Activated T-helper 2 cell treated with anti-CD3 and anti-CD28 coated beads, Interferon-gamma antibody, Interleukin-2, Interleukin-4, amounts not matched to agents 10 μg/mL and 5 μg/mL and 100 μg/mL, durations not matched to agents 14 hours and 24 hours and 36 hours (primary cell): ENCODE measurements at places on chromosomes 7 and 10. TPM values are rescaled to one million over a fixed set of nuclear protein-coding genes. Genes with fewer than 3 reads are reported as not detected.
A peak's percentile ranks its signal among the peaks of the same experiment; 100 is the strongest.

GRCh38 chr10:71209731-71210541, 2.4 kb upstream of the UNC5B start:
- DNase-seq, result no peak
- peaks cover 62% of the 10 kb centered on the region for H3K27me3 ChIP-seq
- no peaks in the 10 kb centered on the region for H3K36me3 ChIP-seq
- no peaks in the 10 kb centered on the region for H3K4me1 ChIP-seq
- H3K27ac ChIP-seq, result no peak overlapping the region

DNA sequence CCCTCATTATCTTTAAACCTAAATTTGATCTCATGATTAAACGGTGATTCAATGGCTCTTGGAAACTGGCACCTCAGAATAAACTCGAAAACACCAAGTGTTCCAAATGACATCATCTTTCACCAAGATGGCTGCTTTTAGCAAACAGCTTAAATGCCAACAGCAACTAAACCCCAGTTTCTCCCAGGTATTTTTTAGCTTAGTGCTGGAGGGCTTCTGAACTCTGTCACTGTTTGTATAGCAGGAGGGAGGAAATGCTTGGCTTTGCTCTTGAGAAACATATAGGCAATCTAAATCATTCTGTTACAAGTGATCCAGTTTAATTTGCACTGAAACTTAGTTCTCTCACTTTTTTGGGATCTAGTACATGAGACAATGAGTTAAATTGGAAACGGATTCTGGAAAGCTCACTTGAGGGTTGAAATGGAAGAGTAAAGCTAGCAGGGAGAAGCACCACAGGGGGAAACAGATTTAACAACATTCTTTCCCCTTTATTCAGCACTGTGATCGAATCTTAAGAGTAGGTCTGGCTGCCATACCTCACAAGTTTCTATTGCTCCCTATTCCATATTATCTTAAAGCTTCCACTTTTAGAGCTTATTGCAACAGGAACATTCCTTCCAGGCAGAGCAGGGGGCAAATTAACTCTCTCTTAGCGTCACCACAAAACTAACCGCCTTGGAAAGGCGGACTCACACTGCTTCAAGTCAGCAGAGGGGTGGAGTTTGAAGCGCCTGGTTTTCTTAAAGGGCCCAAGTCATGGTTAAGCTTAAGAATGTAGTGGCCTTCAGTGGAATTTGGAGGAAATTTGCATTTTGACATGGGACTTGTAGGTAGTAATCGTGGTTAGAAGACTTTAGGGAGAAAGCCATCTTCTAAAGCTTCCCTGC, 1.8 kb upstream of the CCDC6 start:
- H3K36me3 ChIP-seq, result peaks cover 26% of the 10 kb centered on the region
- peak overlapping the region; percentile 84 for H3K4me3 ChIP-seq
- peaks cover 41% of the 10 kb centered on the region for H3K4me1 ChIP-seq
- H3K27me3 ChIP-seq, result no peaks in the 10 kb centered on the region
- H3K27ac ChIP-seq, result peak overlapping the region; percentile 92

DNA sequence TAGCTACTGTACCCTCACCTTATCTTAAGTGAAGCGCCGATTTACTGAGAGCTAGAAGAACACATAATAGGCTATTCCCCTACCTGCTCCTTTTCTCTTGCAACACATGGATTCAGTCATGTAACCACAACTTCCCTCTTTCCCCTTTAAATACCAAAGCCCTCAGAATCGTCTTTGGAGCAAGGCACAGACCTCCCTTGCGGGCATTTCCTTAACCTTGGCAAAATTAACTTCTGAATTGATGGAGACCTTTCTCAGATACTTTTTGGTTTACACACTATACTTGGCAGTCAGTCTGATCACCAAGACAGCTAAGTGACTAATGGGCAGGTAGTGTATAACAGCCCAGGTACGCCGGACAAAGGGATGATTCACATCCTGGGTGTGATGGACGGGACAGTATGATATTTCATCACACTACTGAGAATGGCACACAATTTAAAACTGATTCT, 72.7 kb upstream of the SEC61G start:
- no peak for DNase-seq
- no peak overlapping the region for H3K27ac ChIP-seq
- no peaks in the 10 kb centered on the region for H3K4me1 ChIP-seq
- no peaks in the 10 kb centered on the region for H3K36me3 ChIP-seq
- H3K4me3 ChIP-seq, result no peak overlapping the region

GRCh38 chr7:50826371-50827172, 43.9 kb upstream of the GRB10 start:
- no peak overlapping the region for H3K4me3 ChIP-seq
- peaks cover 13% of the 10 kb centered on the region for H3K27me3 ChIP-seq
- no peaks in the 10 kb centered on the region for H3K36me3 ChIP-seq
- DNase-seq, result peak; percentile 40
- H3K27ac ChIP-seq, result peak overlapping the region; percentile 71

DNA sequence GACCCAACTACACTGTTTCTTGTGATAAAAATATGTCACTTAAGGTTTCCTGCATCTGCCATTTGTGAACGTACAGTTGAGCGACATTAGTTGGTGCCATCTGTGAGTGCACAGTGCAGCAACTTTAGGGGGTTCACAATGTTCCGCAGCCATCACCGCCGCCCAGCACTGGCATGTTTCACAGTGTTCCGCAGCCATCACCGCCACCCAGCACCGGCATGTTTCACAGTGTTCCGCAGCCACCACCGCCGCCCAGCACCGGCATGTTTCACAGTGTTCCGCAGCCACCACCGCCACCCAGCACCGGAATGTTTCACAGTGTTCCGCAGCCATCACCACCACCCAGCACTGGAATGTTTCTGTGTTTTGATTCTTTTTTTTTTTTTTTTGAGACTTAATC, 83.0 kb downstream of the MGMT start:
- H3K4me3 ChIP-seq, result no peak overlapping the region
- no peaks in the 10 kb centered on the region for H3K27me3 ChIP-seq
- H3K4me1 ChIP-seq, result no peaks in the 10 kb centered on the region
- DNase-seq, result no peak
- H3K36me3 ChIP-seq, result no peaks in the 10 kb centered on the region
- no peak overlapping the region for H3K27ac ChIP-seq

- peaks cover 12% of the 10 kb centered on the region for H3K4me1 ChIP-seq
- no peak overlapping the region for H3K4me3 ChIP-seq
- H3K27me3 ChIP-seq, result no peaks in the 10 kb centered on the region
- H3K36me3 ChIP-seq, result peaks cover 3% of the 10 kb centered on the region
- H3K27ac ChIP-seq, result no peak overlapping the region
These were observed 22.1 kb downstream of the CPEB3 start for GRCh38 chr10:92268748-92269147.

SLC18A3 gene
- total RNA-seq, result 0.18 and 0.32 TPM in 2 replicates

SPDYE11 gene
- not detected in 2 replicates for total RNA-seq

CLDN3 gene
- not detected in 2 replicates for total RNA-seq

CYP3A7 gene
- total RNA-seq, result not detected in 2 replicates

DNA sequence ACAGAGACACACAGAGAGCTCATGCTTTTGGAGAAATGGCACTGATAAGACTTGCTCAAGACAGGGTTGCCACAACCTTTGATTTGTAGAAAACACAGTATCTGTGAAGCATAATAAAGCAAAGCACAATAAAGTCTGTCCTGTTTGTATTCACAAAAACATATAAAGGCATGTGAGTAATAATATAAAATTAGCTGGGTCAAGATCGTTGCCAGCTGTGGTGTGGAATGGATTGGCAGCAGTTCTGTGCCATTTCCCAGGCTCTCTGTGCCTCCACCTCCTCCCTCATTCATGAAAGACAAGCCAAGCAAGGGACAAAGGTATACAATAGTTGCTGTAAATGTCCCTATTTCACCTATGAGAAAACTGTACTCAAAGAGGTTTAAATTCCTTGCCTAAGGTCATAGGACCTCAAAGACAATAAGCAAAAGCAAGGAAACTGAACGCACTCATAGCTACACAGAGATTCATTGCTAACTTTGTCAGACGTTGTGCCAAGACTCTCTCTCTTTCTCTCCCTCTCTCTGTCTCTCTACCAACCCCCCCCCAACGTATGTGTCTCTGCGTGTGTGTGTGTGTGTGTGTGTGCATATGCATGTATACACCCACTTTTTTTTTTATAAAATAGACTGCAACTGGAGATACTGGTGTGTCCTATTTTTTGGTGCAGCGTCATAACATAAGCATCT, 31.8 kb downstream of the CHST3 start:
- H3K4me3 ChIP-seq, result no peak overlapping the region
- H3K36me3 ChIP-seq, result no peaks in the 10 kb centered on the region
- H3K27ac ChIP-seq, result no peak overlapping the region
- DNase-seq, result no peak

GRCh38 chr7:157613575-157614322, 276.9 kb downstream of the DNAJB6 start:
- H3K27me3 ChIP-seq, result peaks cover 2% of the 10 kb centered on the region
- no peak overlapping the region for H3K4me3 ChIP-seq
- H3K4me1 ChIP-seq, result peaks cover 5% of the 10 kb centered on the region
- no peak overlapping the region for H3K27ac ChIP-seq
- no peak for DNase-seq

- no peaks in the 10 kb centered on the region for H3K4me1 ChIP-seq
- H3K27ac ChIP-seq, result no peak overlapping the region
- peaks cover 9% of the 10 kb centered on the region for H3K27me3 ChIP-seq
These were observed 144.7 kb upstream of the LYZL1 start for GRCh38 chr10:29144126-29144525.

DNA sequence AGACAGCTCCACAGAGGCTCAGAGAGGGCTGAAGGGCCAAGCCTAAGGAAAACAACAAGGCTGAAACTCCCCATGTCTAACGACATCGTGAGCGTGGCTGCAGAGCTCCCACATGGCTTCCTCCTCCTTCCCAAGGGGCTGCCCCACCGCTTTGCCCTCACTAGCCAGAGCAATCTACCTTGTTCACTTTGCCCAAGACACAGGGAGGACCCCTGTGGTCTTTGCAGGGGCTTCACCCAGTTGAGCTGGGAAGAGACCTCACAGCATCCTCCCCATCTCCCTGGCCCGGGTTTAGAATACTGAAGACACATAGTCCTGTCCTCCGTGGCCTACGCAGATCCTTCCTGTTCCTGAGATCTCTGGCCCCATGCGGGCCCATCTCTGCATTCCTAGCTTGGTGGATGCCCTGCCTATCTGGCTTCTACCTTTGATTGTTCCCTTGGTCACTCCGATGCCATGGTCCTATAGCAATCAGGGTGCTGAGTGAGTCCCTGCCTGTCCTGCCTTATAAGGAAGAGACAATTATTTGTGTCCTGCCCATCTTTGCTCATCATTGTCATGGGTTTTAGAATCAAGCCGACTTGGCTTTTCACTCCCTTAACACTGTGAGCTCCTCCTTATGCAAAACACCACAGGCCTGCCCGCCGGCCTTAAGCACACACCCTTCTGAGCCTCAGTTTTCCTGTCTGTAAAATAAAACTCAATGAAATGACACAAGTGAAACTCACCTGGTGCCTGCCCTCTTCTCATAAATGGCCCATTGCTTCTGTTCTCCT, 73.2 kb downstream of the PARP12 start:
- H3K4me3 ChIP-seq, result no peak overlapping the region
- no peaks in the 10 kb centered on the region for H3K4me1 ChIP-seq
- DNase-seq, result no peak
- H3K27ac ChIP-seq, result no peak overlapping the region

DNA sequence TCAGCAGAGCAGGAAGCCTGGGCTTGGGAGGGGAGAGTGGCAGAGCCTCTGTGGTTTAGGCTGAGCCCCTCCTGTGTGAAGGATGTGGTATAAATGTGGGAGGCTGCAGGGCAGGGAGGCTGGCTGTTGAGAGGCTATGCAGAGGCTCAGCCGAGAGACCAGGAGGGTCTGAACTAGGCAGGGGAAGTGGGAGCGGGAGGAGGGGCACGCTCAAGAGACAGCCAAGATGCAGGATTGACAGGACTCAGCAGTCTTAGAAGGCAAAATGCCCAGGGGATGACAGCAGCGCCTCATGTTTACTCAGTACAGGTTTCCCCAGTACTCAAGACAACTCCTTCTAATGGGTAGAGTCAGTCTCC, 24.3 kb downstream of the BTBD16 start:
- H3K27ac ChIP-seq, result no peak overlapping the region
- peaks cover 13% of the 10 kb centered on the region for H3K4me1 ChIP-seq
- peaks cover 4% of the 10 kb centered on the region for H3K27me3 ChIP-seq
- H3K4me3 ChIP-seq, result no peak overlapping the region

GRCh38 chr7:111660478-111660877, 98.2 kb upstream of the IMMP2L start:
- H3K27ac ChIP-seq, result no peak overlapping the region
- H3K36me3 ChIP-seq, result no peaks in the 10 kb centered on the region
- no peaks in the 10 kb centered on the region for H3K4me1 ChIP-seq
- no peak overlapping the region for H3K4me3 ChIP-seq

DNA sequence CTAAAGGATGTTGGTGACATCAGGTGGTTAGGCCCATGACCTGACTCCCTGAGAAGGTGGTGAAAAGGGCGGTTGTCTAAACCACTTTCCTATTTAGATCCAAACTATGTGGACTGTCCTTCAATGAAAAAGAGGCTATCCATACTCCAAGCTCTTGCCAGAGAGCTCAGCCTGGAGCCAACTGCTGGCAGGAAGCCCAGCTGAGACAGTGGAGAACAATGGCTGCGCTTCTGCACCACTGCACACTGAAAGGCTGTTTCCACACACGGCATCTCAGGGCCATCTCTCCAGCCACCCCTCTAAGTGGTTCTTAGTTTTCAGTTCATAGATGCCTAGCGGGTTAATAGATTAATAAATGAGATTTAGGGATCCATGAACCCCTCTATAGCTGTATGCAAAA, 488.8 kb upstream of the ZMIZ1 start:
- H3K4me3 ChIP-seq, result no peak overlapping the region
- H3K27ac ChIP-seq, result no peak overlapping the region
- no peaks in the 10 kb centered on the region for H3K36me3 ChIP-seq
- H3K27me3 ChIP-seq, result peaks cover 2% of the 10 kb centered on the region

OIT3 gene
- not detected in 2 replicates for total RNA-seq

GRCh38 chr10:55485827-55486226, 684.8 kb upstream of the PCDH15 start:
- no peaks in the 10 kb centered on the region for H3K36me3 ChIP-seq
- no peak overlapping the region for H3K4me3 ChIP-seq
- H3K27ac ChIP-seq, result no peak overlapping the region
- H3K4me1 ChIP-seq, result no peaks in the 10 kb centered on the region
- no peak for DNase-seq
- no peaks in the 10 kb centered on the region for H3K27me3 ChIP-seq

ACSM6 gene
- not detected in 2 replicates for total RNA-seq

GRCh38 chr7:99141841-99142726, 1.8 kb downstream of the SMURF1 start:
- peak overlapping the region; percentile 84 for H3K27ac ChIP-seq
- peak; percentile 38 for DNase-seq
- H3K4me1 ChIP-seq, result peaks cover 32% of the 10 kb centered on the region
- peaks cover 5% of the 10 kb centered on the region for H3K36me3 ChIP-seq
- H3K4me3 ChIP-seq, result peak overlapping the region; percentile 85
- H3K27me3 ChIP-seq, result no peaks in the 10 kb centered on the region

- no peak overlapping the region for H3K27ac ChIP-seq
- H3K27me3 ChIP-seq, result no peaks in the 10 kb centered on the region
- no peaks in the 10 kb centered on the region for H3K4me1 ChIP-seq
- no peak for DNase-seq
- no peak overlapping the region for H3K4me3 ChIP-seq
These were observed 66.5 kb downstream of the UNCX start for GRCh38 chr7:1298931-1299885.

GRCh38 chr7:1214516-1214915, 18.2 kb upstream of the UNCX start:
- H3K36me3 ChIP-seq, result no peaks in the 10 kb centered on the region
- H3K4me1 ChIP-seq, result no peaks in the 10 kb centered on the region
- H3K27ac ChIP-seq, result no peak overlapping the region
- H3K4me3 ChIP-seq, result no peak overlapping the region
- no peak for DNase-seq

DKK1 gene
- not detected in 2 replicates for total RNA-seq
